ENCODE measurements at places on chromosomes 7 and 10.

DNA sequence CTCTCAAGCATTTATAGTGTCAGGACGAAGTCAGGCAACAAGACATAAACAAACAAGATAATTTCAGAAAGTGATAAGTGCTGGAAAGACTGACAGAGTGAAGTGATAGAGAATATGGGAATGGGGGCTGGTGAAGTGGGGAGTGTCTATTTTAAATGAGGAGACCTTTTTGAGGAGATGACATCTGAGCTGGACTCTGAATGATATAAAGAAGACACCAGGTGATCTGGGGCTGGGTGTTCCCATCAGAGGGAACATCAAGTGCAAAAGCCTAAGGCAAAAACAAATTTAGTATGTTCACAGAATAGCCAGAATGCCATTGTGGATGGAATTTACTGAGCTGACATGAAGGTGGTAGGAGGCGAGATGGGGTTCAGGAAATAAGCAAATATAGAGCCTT, 83.4 kb downstream of the PPP1R3A start:
- DNase-seq, result no peak
- H3K4me1 ChIP-seq, result no peaks in the 10 kb centered on the region
- H3K36me3 ChIP-seq, result no peaks in the 10 kb centered on the region
- H3K4me3 ChIP-seq, result no peak overlapping the region
- H3K27me3 ChIP-seq, result no peaks in the 10 kb centered on the region

GRCh38 chr7:16027396-16027795, 340.9 kb upstream of the MEOX2 start:
- H3K27me3 ChIP-seq, result no peaks in the 10 kb centered on the region
- H3K4me3 ChIP-seq, result no peak overlapping the region
- H3K36me3 ChIP-seq, result no peaks in the 10 kb centered on the region
- H3K27ac ChIP-seq, result no peak overlapping the region

DNA sequence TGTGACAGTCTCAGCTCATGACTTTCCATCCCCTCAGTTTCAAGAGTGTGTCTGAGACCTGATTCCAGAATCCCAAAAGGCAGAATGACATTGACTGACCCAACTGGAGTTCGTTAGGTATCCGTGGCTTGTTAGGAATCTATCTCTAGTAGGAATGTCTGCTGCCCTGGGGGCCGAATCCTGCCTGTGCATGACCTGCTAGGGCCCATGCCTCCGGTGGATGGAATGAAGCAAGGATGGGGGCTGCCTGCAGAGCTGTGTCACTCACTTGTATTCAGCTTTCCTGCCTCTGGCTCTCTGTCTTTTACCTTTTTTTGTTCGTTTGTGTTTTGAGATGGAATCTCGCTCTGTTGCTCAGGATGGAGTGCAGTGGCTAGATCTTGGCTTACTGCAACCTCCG, 129.5 kb downstream of the SDK1 start:
- H3K4me1 ChIP-seq, result no peaks in the 10 kb centered on the region
- no peak for DNase-seq
- H3K27me3 ChIP-seq, result no peaks in the 10 kb centered on the region
- no peaks in the 10 kb centered on the region for H3K36me3 ChIP-seq

DNA sequence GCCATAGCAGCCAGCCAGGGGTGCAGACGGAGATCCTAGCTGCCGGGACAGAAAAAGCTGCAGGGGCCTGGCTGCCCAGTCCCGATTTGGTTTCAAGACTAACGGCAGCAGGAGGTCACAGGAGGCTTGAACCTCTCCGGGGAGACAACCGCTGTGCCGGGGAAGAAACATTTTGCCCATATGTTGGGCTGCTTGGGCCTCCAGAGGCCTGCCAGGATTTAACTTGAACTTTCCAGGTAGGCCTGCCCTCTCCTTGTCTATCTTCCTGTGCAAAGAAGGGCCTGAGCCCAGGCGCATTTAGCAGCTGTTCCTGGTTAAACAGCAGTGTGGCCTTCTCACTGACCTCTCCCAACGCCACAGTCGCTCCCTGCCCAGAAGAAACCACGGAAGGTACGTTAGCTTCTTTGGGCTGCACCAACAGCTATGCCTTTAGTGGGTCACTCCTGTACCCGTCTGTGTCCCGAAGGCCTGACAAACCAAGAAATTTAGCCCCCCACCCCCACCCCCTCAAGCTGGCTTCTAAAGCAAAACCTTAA, 17.1 kb upstream of the PTF1A start:
- no peak overlapping the region for H3K4me3 ChIP-seq
- no peak for DNase-seq
- H3K27me3 ChIP-seq, result peaks cover 76% of the 10 kb centered on the region
- H3K4me1 ChIP-seq, result peaks cover 9% of the 10 kb centered on the region
- no peak overlapping the region for H3K27ac ChIP-seq

GRCh38 chr10:612696-613095, 76.8 kb downstream of the DIP2C start:
- H3K36me3 ChIP-seq, result no peaks in the 10 kb centered on the region
- no peak for DNase-seq
- H3K4me1 ChIP-seq, result peaks cover 10% of the 10 kb centered on the region
- H3K27ac ChIP-seq, result no peak overlapping the region

DNA sequence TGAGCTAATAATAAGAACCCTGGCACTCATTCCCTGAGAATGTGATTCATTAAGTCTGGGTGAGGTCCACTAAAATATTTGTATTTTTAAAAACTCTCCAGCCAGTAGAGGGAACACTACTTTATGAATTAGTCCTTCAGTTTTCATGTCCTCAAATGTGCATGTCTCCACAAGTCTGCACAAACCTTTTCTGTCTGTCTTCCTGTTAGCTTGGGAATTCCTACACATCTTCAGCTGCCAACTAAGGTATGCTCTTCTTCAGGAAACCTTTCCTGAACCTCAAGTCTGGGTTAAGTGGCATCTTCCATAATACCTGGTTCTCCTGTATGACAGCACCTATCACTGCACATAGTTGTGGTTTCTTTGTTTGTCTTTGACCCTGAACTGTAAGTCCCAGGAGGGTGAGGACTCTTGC, 119.6 kb upstream of the MKX start:
- no peaks in the 10 kb centered on the region for H3K4me1 ChIP-seq
- no peaks in the 10 kb centered on the region for H3K36me3 ChIP-seq
- DNase-seq, result no peak
- H3K27ac ChIP-seq, result no peak overlapping the region
- peaks cover 8% of the 10 kb centered on the region for H3K27me3 ChIP-seq
- H3K4me3 ChIP-seq, result no peak overlapping the region

GRCh38 chr10:94085288-94085687, 91.6 kb downstream of the PLCE1 start:
- H3K27ac ChIP-seq, result no peak overlapping the region
- no peak overlapping the region for H3K4me3 ChIP-seq
- DNase-seq, result no peak
- no peaks in the 10 kb centered on the region for H3K4me1 ChIP-seq
- peaks cover 5% of the 10 kb centered on the region for H3K27me3 ChIP-seq
- no peaks in the 10 kb centered on the region for H3K36me3 ChIP-seq

GRCh38 chr10:69481305-69481704, 30.0 kb downstream of the TSPAN15 start:
- no peaks in the 10 kb centered on the region for H3K27me3 ChIP-seq
- H3K4me1 ChIP-seq, result no peaks in the 10 kb centered on the region
- no peaks in the 10 kb centered on the region for H3K36me3 ChIP-seq
- no peak overlapping the region for H3K4me3 ChIP-seq

DNA sequence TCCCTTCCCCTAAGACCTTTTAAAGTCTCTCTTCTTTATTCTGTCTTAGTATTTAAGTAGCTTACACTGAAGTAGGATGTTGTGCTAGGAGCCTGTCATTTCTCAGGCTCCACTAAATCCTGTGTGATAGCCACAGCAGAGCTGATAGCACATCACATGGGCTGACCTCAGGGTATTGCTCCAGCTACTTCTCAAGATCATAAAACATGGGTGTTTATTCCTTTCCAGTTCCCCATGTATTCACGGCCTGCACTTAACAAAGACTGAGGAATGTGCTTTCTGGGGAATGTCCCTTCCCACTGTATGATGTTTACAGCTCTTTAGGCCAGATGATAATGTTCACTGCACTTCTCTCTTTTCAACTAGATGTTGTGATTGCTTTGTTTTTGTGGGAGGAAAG, 1086.8 kb downstream of the KCNMA1 start:
- no peak for DNase-seq
- peaks cover 11% of the 10 kb centered on the region for H3K27me3 ChIP-seq
- no peaks in the 10 kb centered on the region for H3K4me1 ChIP-seq
- no peak overlapping the region for H3K27ac ChIP-seq
- no peak overlapping the region for H3K4me3 ChIP-seq

- H3K4me3 ChIP-seq, result no peak overlapping the region
- H3K27me3 ChIP-seq, result peaks cover 4% of the 10 kb centered on the region
- H3K27ac ChIP-seq, result no peak overlapping the region
- peaks cover 3% of the 10 kb centered on the region for H3K4me1 ChIP-seq
- peaks cover 2% of the 10 kb centered on the region for H3K36me3 ChIP-seq
These were observed 31.8 kb downstream of the CNNM1 start for GRCh38 chr10:99360934-99361333.

DNA sequence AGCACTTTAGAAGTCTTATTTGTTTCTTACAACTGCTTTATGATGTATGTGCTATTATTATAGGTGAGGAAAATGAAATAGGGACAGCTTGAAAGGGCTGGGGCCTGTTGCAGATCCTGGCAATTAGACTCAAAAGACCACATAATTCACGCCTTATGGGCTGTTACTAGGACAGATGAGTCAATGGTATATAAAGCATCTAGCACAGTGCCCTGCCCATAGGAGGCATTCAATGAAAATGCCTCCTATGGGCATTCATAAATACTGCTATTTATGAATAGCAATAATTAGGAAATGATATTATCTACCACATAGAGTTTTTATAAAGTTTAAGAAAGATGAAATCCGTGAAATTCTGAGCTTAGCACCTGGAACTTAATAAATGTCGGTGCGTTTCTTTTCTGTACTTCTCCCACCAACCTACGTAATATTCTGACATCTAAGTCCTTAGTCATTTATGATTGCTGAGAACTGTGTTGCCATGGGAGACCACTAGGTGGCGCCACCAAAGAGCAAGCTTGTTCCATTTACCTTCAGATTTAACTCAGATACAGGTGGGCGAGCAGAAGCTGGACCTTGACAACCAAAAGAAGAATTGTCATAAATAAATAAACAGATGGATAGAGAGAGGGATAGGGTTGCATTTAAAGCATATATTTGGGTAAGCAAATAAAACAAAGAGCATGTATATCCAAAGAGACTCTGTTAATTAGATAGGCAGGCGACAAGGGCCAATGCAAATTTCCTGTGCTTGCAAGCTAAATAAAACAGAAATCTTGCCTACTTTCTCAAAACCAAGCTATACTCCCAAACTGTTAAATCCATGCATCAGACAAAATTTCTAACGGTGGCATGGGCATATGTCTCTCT, 699.9 kb downstream of the INHBA start:
- no peak overlapping the region for H3K4me3 ChIP-seq
- DNase-seq, result peak; percentile 13
- H3K27me3 ChIP-seq, result no peaks in the 10 kb centered on the region
- H3K36me3 ChIP-seq, result no peaks in the 10 kb centered on the region

- H3K4me1 ChIP-seq, result peaks cover 2% of the 10 kb centered on the region
- no peak overlapping the region for H3K27ac ChIP-seq
- H3K27me3 ChIP-seq, result no peaks in the 10 kb centered on the region
These were observed 78.7 kb upstream of the MKLN1 start for GRCh38 chr7:131249003-131249402.

- DNase-seq, result no peak
- no peaks in the 10 kb centered on the region for H3K4me1 ChIP-seq
- H3K36me3 ChIP-seq, result no peaks in the 10 kb centered on the region
- no peaks in the 10 kb centered on the region for H3K27me3 ChIP-seq
- H3K4me3 ChIP-seq, result no peak overlapping the region
- H3K27ac ChIP-seq, result no peak overlapping the region
These were observed 59.3 kb upstream of the RNF148 start for GRCh38 chr7:122762071-122762470.

- DNase-seq, result peak; percentile 57
- peak overlapping the region; percentile 72 for H3K27ac ChIP-seq
- no peak overlapping the region for H3K4me3 ChIP-seq
- H3K4me1 ChIP-seq, result peaks cover 15% of the 10 kb centered on the region
- no peaks in the 10 kb centered on the region for H3K27me3 ChIP-seq
- peaks cover 46% of the 10 kb centered on the region for H3K36me3 ChIP-seq
These were observed 48.6 kb downstream of the NCAPG2 start for GRCh38 chr7:158655931-158656441.

- no peak for DNase-seq
- H3K27me3 ChIP-seq, result peaks cover 9% of the 10 kb centered on the region
- H3K4me3 ChIP-seq, result no peak overlapping the region
- H3K4me1 ChIP-seq, result no peaks in the 10 kb centered on the region
These were observed 152.1 kb downstream of the SNX10 start for GRCh38 chr7:26443751-26444150.

- no peak overlapping the region for H3K27ac ChIP-seq
- H3K4me3 ChIP-seq, result no peak overlapping the region
- DNase-seq, result no peak
- no peaks in the 10 kb centered on the region for H3K4me1 ChIP-seq
- H3K27me3 ChIP-seq, result no peaks in the 10 kb centered on the region
These were observed 102.4 kb downstream of the ICA1 start for GRCh38 chr7:8159595-8159994.

GRCh38 chr7:55526770-55527169, 45.5 kb downstream of the VOPP1 start:
- H3K4me3 ChIP-seq, result no peak overlapping the region
- peaks cover 47% of the 10 kb centered on the region for H3K4me1 ChIP-seq
- no peaks in the 10 kb centered on the region for H3K27me3 ChIP-seq
- no peak overlapping the region for H3K27ac ChIP-seq
- DNase-seq, result no peak
- peaks cover 13% of the 10 kb centered on the region for H3K36me3 ChIP-seq

- DNase-seq, result no peak
- H3K27me3 ChIP-seq, result no peaks in the 10 kb centered on the region
- peaks cover 9% of the 10 kb centered on the region for H3K36me3 ChIP-seq
- no peak overlapping the region for H3K27ac ChIP-seq
- no peak overlapping the region for H3K4me3 ChIP-seq
These were observed 216.1 kb downstream of the CCDC3 start for GRCh38 chr10:12785415-12785831.

DNA sequence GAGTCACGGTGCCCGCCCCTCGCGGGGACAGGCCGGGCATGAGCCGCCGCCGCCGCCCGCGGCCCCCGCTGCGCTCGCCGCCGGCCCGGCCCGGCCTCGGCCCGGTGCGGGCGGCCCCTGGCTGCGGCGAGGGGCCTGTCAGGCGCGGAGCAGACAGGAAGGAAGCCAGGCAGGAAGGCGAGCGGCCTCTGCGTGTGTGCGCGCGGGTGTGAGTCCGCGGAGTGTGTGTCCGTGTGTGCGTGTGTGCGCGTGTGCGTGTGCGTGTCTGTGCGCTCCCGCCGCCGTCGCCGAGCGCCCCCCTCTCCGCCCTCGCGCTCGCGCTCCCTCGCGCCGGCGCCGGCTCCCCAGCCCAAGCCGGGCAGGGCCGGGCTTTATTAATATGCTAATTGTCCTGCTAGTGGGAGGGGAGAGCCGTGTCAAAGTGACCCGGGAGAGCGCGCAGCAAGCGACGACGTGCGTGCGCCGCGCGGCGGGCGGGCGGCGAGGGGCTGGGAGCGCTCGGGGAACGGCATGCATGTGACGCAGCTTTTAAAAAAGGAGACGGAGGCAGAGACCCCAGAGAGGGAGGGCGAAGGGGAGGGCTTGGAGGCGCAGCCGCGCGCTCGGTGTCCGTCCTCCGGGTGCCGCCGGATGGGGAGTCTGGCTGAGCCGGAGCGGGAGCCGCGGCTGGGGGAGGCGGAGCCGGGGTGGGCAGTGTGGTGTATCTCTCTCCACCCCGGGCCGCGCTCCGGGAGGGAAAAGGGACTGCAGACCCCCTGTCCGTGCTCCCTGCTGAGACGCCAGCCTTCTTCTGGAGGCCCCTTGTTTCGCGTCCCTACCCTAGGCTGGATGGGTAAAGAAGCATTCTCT, at the start of gene LDB1:
Gene LDB1 (minus strand): TSS at position 227 of the 849 bp plus-strand sequence. CDS start 258 bp downstream, outside the sequence.
- no peaks in the 10 kb centered on the region for H3K27me3 ChIP-seq
- H3K36me3 ChIP-seq, result peaks cover 4% of the 10 kb centered on the region
- H3K4me3 ChIP-seq, result peak within 1 kb of the TSS; percentile 92
- peak within 1 kb of the TSS; percentile 96 for H3K27ac ChIP-seq
- peaks cover 43% of the 10 kb centered on the region for H3K4me1 ChIP-seq

- H3K27me3 ChIP-seq, result no peaks in the 10 kb centered on the region
- H3K27ac ChIP-seq, result no peak overlapping the region
- no peak for DNase-seq
- no peak overlapping the region for H3K4me3 ChIP-seq
These were observed 68.5 kb upstream of the HECTD2 start for GRCh38 chr10:91341686-91342085.

All from activated naive CD8-positive, alpha-beta T cell treated with anti-CD3 and anti-CD28 coated beads for 36 hours (primary cell).